NCI-H345 (cell line): ENCODE measurements at places on chromosomes 12 and 14.

GRCh38 chr14:63401646-63402045, 82.9 kb upstream of the GPHB5 start:
- DNase-seq: no peak

DNA sequence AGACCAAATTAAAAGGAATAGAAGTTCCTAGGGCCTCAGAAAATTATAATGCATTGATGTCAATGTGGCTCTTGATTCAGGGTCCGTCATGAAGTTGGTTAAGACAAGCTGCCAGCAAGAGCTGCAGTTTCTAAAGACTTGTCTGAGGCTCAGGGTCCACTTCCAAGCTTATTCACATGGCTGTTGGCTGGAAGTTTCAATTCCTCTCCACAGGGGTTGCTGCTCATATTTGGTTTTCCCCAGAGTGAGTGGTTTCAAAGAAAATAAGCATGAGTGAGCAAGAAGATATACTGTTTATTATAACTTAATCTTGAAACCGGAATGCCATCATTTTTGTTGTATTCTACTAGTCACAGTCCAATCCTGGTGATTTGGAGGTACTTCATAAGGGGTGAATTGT, 1247.4 kb downstream of the LRFN5 start:
- no peak for DNase-seq

GRCh38 chr14:36006623-36007022, 169.9 kb downstream of the PTCSC3 start:
- DNase-seq: no peak

DNA sequence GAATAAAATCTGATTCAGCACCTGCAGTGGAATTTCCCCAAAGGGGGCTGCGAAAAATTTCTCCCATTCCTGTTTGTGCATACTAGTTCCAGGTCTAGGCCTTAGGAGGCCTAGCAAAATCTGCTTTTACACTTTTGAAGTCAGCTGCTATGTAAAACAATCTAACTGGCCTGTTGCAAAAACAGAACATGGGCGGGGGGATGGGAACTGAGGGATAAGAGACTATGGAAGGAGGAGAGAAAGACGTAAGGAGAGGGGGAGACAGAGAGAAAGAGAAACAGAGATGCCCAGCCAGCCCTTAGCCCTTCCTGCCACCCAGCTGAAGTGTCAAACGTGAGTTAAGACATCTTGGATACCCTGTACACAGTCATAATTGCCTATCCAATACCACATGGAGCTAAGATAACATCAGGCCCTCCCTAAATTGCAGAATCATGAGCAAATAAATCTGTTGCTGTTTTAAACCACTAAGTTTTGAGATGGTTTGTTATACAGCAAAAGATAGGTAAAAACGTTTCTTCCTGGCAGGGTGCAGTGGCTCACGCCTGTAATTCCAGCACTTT, 45.6 kb downstream of the SPTLC2 start:
- DNase-seq: no peak

DNA sequence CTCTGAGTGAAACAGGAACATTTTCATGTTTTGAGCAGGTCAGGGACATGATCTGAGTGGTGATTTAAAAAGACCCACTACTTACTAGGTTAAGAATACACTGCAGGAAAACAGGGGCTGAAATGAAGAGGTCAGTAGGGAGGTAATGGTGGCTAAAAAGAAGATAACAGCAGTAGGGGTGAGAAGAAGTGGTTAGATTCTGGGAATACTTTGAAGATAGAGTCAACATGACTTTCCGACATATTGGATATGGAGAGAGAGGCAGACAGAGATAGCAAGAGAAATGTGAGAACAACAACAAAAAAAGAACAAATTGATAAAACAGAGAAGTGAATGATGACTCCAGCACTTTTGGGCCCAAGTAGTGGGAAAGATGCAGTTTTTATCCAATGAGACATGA, 168.0 kb downstream of the ALX1 start:
- DNase-seq: no peak

GRCh38 chr14:58755031-58755925, 117.5 kb downstream of the DACT1 start:
- peak; percentile 48 for DNase-seq

DNA sequence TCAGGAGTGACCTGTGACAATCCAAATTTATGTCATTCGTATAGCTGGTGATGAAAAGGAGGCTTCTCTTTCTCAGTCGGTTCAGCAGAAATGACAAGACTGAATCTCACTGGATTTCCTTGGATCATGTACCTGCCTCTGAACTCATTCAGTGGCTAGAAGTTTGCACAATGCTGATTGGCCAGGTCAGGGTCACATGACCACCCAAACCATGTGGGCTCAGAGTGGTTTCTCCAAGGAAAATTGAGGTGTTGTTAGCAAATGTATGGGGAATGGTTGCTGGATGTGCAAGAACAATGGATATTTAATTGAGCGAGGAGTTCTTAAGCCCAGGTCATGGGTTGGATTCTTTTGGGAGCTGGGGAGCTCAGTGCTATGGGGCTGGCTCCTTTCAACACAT, 227.5 kb downstream of the AACS start:
- DNase-seq: no peak

DNA sequence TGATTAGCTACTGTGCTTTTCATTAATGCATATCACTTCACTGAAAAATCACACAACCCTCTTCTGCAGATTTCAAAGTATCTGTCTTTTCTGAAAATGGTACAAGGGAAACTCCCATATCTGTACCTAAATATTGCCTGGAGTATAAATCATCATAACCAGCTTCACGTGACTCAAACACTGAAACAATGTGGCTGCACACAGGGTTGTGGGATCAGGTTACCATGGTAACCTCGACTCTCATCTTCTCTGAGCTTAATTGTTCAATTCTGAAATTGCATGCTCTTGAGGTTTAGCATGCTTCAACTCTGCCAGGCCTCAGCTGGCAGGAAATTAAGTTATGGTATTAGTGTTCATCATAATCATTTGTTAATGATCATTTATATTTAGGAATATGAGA, 77.5 kb upstream of the CPSF6 start:
- peak; percentile 8 for DNase-seq

DNA sequence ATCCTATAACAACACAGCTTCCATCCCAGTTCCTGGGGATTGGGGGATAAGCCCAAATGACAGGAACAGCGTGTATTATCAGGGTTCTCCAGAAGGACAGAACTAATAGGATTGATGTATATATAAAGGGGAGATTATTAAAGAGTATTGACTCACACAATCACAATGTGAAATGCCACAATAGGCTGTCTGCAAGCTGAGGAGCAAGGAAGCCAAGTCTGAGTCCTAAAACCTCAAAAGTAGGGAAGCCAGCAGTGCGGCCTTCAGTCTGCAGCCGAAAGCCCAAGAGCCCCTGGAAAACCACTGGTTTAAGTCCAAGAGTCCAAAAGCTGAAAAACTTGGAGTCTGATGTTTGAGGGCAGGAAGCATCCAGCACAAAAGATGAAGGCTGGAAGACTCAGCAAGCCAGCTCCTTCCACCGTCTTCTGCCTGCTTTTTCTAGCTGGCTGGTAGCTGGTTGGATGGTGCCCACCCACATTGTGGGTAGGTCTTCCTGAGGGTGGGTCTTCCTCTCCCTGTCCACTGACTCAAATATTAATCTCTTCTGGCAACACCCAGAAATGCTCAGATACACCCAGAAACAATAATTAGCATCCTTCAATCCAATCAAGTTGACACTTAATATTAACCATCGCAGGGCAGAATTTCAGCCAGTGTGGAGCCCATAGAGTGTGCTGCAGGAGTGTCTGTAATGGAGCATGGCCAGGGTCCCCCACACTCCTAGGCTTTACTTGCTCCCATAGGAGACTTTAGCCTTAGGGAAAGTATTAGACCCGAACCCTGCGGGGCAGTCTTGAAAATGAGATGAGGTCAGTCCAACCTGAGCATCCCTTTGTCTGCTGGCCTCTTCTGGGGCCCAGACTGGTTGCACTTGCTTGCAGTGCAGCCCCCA, 111.1 kb downstream of the SINHCAF start:
- DNase-seq: no peak

- DNase-seq: peak; percentile 56
These were observed 224.2 kb upstream of the PWP1 start for GRCh38 chr12:107461222-107461975.

- peak; percentile 90 for DNase-seq
These were observed 8.7 kb downstream of the PHB2 start for GRCh38 chr12:6961695-6962284.

DNA sequence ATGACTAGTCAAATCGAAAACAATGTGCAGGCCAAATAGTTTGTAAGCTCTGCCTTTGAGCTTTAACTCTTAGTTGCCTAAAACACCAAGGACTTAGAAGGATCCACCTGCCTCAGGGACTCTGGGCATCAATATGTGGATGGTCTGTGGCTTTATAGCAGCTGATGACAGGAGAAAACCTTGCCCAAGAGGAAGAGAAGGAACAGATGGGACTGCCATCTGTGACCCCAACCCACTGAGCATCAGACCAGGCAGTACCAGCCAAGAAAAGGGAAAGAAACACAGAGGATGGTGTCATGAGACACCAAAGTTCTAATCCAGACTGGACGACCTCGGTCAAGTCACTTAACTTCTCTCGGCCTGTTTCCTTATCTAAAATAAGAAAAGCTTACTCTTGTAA, 12.7 kb downstream of the TGFB3 start:
- DNase-seq: no peak

DNA sequence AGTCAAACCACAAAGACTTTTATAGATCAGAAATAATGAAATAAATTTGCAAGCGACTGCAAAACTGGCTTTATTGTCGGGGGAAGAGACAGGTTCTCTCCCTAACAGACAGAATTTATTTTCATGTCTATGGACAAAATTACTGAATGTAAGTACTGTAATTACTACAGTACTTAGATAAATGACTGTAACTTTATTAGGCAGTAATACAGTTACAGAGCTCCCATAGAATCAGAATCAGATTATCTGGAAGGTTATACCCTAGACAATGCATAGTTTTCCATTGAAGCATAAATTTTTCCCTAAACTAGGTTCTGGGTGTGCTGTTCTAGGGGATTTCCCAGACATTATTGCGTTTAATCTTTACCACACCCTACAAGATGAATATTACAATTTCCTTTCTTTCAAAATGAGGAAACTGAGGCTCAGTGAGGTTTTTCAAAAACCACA, 114.2 kb downstream of the C12orf75 start:
- DNase-seq: no peak

- DNase-seq: no peak
These were observed 6.7 kb downstream of the CCDC88C start for GRCh38 chr14:91410771-91411536.

DNA sequence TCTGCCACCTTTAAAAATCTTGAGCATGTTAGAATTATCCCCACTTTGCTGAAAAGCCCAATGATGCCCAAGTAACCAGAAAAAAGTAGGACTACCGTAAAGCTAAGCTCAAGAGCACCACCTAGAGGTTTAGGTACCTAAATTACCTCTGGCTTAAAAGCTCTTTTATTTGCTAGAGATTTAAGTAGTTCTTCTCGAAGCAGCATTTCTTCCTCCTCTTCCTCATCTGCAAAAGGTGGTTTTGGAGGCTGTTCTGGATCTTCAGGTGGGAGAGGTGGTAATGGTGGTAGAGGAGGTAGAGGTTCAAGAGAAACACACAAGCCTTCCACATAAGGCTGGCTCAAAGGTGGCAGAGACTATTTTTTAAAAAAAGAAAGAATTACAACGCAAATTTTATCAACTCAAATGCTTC, 26.9 kb downstream of the ZFC3H1 start:
- peak; percentile 67 for DNase-seq

DNA sequence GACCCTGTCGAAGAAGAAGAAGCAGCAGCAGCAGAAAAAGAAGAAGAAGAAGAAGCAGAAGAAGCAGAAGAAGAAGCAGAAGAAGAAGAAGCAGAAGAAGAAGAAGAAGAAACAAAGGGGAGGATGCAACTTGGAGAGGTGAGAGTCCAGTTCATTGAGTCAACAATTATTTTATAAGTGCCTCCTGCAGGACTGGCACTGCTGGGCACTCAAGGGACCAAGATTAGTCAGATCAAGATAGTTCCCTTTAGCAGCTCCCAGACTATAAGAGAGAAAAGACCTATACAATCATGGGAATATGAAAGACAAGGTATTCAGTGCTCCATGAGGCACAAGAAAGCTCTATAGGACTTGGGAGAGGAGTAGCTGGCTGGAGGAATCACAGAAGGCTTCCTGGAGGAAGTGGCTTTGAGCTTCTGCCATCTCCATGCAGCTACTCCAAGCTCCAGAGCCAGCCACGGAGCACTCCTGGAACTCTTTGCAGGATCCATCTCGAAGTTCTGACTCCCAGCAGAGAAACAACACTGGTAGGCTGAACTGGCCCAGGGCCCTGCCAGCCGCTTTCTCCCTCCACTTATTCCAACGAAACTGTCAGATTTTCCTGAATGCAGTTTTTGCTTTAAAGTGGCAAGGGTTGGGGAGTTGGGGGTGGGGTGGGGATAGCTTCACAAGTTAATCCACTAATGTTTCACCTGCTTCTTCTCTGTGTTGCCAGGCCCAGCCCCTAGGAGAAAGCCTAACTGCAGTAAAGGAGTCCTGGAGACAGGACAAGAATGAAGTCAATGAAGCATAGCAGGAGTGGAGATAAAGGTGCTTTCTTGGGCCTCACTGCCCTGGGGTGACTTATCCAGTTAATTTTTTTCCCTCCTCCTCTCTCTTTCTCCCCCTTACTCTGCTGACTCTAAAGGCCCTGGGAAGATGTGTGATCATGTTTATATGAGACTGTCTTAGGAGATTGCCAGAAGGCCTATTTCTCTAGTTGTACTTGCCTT, 140.1 kb upstream of the PARP11 start:
- DNase-seq: no peak

DNA sequence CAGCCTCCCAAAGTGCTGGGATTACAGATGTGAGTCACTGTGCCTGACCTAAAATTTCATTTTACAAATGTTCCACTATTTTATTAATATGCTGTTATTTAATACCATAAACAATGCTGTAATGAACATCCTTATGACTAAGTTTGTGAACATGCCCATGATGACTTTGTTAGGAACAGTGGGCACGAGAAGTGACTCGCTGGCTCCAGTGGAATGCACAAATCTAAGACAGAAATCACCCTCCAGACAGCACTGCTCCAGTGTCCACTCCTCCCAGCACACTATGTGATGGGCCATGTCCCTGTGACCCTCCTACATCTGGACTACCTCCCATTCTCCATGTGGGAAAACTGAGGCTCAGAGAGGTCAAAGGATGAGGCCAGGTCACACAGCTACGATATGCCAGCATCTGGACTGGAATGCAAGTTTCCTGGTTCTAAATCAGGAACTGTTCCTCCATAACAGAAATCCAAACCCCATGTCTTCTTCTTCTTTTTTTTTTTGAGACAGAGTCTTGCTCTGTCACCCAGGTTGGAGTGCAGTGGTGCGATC, 57.9 kb downstream of the GPR68 start:
- no peak for DNase-seq

GRCh38 chr14:67571275-67571990, 28.6 kb downstream of the PIGH start:
- peak; percentile 52 for DNase-seq
